ENCODE measurements at places on chromosomes 16 and 17.

DNA sequence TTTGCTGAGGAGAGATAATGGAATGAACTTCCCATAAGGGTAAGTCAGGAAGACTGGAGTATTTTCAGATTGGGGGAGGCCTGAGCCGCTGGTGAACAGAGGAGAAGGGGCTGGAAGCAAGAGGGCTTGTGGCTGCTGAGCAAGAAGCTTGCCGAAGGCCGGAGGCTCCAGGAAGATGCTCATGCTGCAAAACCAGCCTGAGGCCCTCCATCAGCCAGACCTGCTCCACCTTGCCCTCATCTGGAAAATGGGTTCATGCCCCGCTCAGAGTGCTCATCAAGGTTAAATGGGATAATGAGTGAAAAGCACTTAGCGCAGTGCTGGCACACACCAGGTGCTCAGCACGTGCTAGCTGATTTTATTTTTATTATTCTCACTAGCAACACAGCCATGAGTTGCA lies 5.5 kb upstream of the ASGR1 start:
- H3K4me3 ChIP-seq = no peak overlapping the region
- peaks cover under 1% of the 10 kb centered on the region for H3K36me3 ChIP-seq
- H3K27me3 ChIP-seq = no peaks in the 10 kb centered on the region
- no peak for DNase-seq
- no peaks in the 10 kb centered on the region for H3K4me1 ChIP-seq
- H3K27ac ChIP-seq = no peak overlapping the region

DNA sequence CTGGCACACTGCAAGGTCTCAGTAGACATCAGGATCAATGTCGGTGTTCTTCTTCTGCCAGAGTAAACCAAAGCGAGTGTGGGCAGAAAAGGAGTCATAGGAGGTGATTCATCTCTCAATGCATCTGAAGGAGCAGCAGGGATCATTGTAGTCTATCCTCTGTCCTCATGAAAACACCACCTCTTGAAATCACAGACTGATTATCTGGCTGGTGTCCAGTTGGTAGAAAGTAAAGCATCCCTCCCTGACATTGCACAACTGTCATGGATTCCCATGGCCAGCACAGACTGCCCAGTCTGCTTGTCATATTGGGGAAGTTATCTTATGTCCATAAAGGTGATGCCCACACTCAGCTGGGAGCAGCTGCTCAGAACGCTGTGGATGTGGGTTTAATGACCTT lies 74.1 kb downstream of the ABCC12 start:
- H3K36me3 ChIP-seq = no peaks in the 10 kb centered on the region
- H3K27ac ChIP-seq = no peak overlapping the region
- H3K27me3 ChIP-seq = peaks cover 4% of the 10 kb centered on the region

GRCh38 chr16:58157951-58158540 lies 28.9 kb upstream of the CFAP20 start:
- no peaks in the 10 kb centered on the region for H3K4me1 ChIP-seq
- peaks cover 5% of the 10 kb centered on the region for H3K36me3 ChIP-seq
- no peak overlapping the region for H3K4me3 ChIP-seq
- no peaks in the 10 kb centered on the region for H3K27me3 ChIP-seq
- no peak for DNase-seq

DNA sequence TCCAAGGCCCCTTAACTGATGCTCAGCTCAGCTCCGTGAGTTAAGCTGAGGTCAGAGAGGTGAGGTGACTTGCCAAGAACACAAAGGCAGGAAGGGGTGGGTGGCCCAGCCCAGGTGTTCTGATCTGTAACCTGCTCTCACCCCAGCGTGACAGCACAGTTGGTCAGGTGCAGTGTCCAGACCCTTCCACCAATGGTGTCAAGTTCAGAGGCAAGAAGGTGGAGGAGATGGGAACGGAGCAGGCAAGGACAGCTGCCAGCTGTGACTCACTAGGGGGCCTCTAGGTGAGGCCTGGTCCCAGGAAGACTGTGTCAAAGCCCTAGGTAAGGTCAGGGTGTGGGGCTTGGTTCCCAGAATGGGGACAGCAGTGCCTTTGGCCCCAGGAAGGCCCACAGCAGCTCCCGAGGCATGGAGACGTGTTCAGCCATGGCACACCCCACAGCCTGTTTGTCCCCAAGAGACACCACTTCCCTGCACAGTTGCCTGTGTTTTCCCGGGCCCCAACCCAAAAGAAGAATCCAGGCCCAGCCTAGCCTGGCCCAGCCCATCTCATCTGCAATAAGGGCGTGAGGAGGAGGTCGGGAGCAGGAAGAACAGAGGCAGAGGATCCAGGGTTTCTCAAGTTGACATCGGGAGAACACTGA lies 7.2 kb downstream of the WFIKKN2 start:
- DNase-seq = no peak
- no peaks in the 10 kb centered on the region for H3K27me3 ChIP-seq
- no peak overlapping the region for H3K27ac ChIP-seq
- no peaks in the 10 kb centered on the region for H3K36me3 ChIP-seq
- H3K4me1 ChIP-seq = no peaks in the 10 kb centered on the region

DNA sequence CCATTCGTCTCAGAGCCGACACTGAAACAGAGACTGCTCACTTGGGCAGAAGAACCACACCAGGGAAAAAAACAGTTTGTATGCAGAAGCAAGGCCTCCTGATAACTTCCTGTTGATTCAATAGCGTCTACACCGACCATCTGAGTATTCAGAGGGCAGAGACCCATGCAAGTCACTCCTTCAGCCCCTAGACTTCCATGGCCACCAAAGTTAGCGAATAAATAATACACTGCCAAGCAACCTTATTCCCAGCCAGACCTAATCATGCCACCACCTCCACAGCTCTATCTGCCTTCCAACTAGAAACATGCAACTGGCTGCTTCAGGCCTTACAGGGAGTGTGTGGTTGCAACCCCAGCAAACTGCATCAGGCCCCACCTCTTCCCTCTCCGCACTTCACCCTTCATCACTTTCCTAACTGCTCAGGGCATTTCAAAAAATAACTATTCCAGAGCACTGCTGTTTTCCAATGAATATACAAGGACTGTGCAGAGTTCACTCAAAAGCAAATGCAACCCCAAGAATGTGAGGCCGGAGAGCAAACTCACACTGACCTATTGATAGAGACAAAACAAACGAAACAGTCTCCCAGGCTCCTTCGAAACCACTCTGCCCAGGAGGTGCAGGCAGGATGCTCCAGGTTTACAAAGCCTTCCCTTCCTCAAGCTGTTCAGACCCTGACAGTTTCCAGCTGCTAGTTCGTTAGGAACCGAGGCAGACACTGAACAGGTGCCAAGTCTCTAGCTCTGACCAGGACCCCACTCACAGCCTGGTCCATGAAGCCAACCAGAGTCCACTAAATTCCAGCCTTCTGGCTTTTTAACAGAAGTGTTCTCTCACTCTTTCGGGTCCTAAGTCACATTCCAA lies 3.6 kb downstream of the USP7 start:
- peaks cover 11% of the 10 kb centered on the region for H3K36me3 ChIP-seq
- H3K27ac ChIP-seq = peak overlapping the region; percentile 83
- peak overlapping the region; percentile 93 for H3K4me3 ChIP-seq

DNA sequence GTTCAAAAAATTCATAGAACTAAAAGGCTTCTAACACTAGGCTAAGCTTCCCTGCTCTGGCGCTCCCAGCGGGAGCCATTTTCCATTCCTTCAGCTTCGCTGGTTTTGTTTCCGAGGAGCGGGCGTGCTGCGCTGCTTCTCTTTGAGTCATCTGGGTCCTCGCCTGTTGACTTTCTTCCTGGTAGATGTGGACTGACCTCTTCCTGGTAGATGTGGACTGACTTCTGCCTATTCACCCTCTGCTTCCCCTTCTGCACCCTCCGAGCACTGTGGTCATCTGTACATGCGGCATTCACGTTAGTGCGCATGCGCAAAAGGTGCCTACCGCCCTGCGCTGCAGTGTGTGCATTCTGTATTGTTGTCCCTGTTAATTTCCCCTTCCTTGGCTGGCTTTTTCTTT lies 40.8 kb upstream of the SEC14L1 start:
- no peak overlapping the region for H3K4me3 ChIP-seq
- peaks cover 30% of the 10 kb centered on the region for H3K4me1 ChIP-seq
- H3K36me3 ChIP-seq = peaks cover 19% of the 10 kb centered on the region
- H3K27ac ChIP-seq = no peak overlapping the region

GRCh38 chr16:10239640-10240039 lies 57.4 kb upstream of the GRIN2A start:
- H3K27ac ChIP-seq = no peak overlapping the region
- no peaks in the 10 kb centered on the region for H3K4me1 ChIP-seq
- no peaks in the 10 kb centered on the region for H3K27me3 ChIP-seq

GRCh38 chr17:17685775-17686291 lies 4.6 kb downstream of the RAI1 start:
- no peaks in the 10 kb centered on the region for H3K27me3 ChIP-seq
- peaks cover 3% of the 10 kb centered on the region for H3K36me3 ChIP-seq
- peak overlapping the region; percentile 7 for H3K4me3 ChIP-seq
- H3K4me1 ChIP-seq = peaks cover 35% of the 10 kb centered on the region
- peak overlapping the region; percentile 46 for H3K27ac ChIP-seq

- H3K27me3 ChIP-seq = peaks cover under 1% of the 10 kb centered on the region
- no peaks in the 10 kb centered on the region for H3K36me3 ChIP-seq
- no peak overlapping the region for H3K27ac ChIP-seq
- H3K4me1 ChIP-seq = peaks cover 12% of the 10 kb centered on the region
- DNase-seq = no peak
- no peak overlapping the region for H3K4me3 ChIP-seq
These were observed 7.1 kb upstream of the MPP2 start for GRCh38 chr17:43914451-43914850.

GRCh38 chr17:45997624-45998023 lies 1.4 kb upstream of the STH start:
- no peak for DNase-seq
- H3K4me3 ChIP-seq = no peak overlapping the region
- no peak overlapping the region for H3K27ac ChIP-seq
- H3K36me3 ChIP-seq = no peaks in the 10 kb centered on the region

DNA sequence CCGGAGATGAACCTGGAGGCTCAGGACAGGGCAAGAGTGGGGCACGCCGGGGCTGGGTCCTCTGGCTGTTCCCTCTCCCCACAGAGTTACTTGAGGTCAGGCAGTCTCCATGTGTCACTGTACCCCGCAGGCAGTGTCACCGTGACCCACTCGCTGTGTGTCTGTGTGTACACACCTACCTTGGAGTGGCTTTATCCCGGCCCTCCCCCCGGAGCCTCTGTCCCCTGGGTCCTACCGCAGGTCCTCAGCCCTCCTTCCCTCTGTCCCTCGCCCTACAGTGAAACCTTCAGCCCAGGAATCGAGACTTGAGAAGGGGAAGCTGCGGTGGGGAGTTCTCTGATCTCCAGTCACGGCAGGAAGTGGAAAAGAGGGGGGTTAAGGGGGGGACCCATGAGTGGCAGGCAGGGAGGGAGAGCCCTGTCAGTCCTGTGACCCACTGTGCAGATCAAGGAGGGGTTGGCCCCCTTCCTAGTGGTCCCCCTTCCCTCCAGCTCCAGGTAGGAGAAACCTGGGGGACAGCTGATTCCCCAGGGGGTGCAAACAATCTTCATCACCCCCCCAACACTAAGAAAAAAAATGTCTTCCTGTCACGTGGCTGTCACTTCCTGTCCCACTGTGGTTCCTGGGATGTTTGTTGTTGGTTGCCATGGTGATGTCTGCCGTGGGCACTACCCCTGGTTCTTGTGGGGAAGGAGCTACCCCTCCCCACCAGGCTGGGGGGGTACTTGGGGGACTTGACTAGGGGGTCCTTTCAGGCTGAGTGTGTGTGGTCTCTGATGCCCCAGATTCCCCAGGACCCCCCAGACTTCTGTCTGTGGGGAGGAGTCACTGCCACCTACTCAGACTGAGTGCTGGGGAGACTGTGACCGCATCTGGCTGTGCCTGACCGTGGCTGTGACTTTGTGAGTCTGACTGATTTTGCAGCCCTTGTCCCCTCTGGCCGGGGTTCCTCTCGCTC lies 13.7 kb downstream of the RARA start:
- H3K27me3 ChIP-seq = no peaks in the 10 kb centered on the region
- peaks cover 68% of the 10 kb centered on the region for H3K4me1 ChIP-seq
- peak overlapping the region; percentile 98 for H3K27ac ChIP-seq
- peak; percentile 86 for DNase-seq

- no peaks in the 10 kb centered on the region for H3K36me3 ChIP-seq
- H3K27me3 ChIP-seq = peaks cover 4% of the 10 kb centered on the region
- no peak overlapping the region for H3K4me3 ChIP-seq
- H3K4me1 ChIP-seq = peaks cover 8% of the 10 kb centered on the region
- no peak overlapping the region for H3K27ac ChIP-seq
These were observed 38.5 kb downstream of the TMEM235 start for GRCh38 chr17:78269955-78270381.

DNA sequence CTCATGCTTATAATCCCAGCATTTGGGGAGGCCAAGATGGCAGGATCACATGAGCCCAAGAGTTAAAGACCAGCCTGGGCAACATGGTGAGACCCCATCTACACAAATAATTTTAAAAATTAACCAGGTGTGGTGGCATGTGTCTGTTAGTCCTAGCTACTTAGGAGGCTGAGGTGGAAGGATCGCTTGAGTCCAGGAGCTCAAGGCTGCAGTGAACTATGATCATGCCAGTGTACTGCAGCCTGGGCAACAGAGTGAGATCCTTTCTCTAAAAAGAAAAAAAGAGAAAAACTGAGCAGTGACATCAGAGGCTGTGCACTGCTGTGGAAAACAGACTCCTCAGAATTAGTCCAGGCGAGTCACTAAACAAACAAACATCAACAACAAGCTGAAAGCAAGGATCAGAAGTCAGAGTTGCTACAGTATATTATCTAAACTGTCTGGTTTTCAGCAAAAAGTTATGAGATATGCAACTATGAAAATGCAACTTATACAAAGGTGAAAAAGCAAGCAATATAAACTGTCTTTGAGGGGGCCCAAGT lies 39.3 kb downstream of the CBFB start:
- H3K36me3 ChIP-seq = peaks cover 23% of the 10 kb centered on the region
- H3K4me1 ChIP-seq = peaks cover 2% of the 10 kb centered on the region
- no peaks in the 10 kb centered on the region for H3K27me3 ChIP-seq
- H3K27ac ChIP-seq = no peak overlapping the region

- H3K4me3 ChIP-seq = no peak overlapping the region
- H3K27ac ChIP-seq = no peak overlapping the region
- H3K4me1 ChIP-seq = no peaks in the 10 kb centered on the region
- DNase-seq = no peak
These were observed 380.0 kb upstream of the SOX9 start for GRCh38 chr17:71740866-71741265.

DNA sequence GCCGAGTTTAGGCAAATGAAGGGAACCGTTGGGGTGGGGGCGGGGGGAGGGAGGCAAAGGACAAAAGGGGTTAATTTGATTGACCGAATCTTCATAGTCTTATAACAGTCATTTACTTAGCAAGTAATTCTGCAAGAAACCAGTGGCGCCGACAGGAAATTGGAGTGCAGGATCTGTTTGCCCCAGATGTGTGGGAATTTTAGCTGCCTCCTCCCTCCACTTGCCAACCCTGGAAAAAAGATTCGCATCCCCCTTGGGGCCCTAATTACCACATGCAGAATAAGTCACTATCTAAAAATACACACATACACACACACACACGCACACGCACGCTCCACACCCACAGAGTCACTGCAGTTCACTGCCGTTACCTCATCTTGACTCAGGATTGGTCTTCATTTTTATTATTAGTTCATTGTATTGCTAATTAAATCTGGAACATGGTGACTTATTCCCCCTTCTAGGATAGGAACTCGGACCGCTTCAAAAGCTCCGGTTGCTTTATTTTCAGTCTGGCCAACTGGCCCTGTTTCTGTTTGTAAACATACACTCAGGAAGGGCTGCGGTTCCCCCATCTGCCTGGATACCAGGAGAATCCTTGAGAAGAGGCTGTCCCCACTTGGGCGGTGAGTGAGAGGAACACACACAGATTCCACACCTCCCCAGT lies 241.6 kb upstream of the SALL1 start:
- no peak overlapping the region for H3K4me3 ChIP-seq
- H3K36me3 ChIP-seq = no peaks in the 10 kb centered on the region
- H3K4me1 ChIP-seq = no peaks in the 10 kb centered on the region
- no peak for DNase-seq

- H3K36me3 ChIP-seq = peaks cover 2% of the 10 kb centered on the region
- DNase-seq = no peak
- H3K27me3 ChIP-seq = no peaks in the 10 kb centered on the region
These were observed 66.1 kb downstream of the PLD6 start for GRCh38 chr17:17139972-17140589.
